ENCODE measurements at places on chromosomes 2 and 18. TPM values are rescaled to one million over a fixed set of nuclear protein-coding genes. Genes with fewer than 3 reads are reported as not detected.

Gene G6PC2
- total RNA-seq, result not detected

- H3K36me3 ChIP-seq, result no peaks in the 10 kb centered on the region
- no peak for DNase-seq
- H3K27me3 ChIP-seq, result no peaks in the 10 kb centered on the region
- H3K4me3 ChIP-seq, result no peak overlapping the region
- peaks cover 29% of the 10 kb centered on the region for H3K4me1 ChIP-seq
These were observed 141.4 kb downstream of the CAPN13 start for GRCh38 chr2:30665761-30666265.

Gene GPR155
- 6.6 TPM for total RNA-seq

- no peak for DNase-seq
- no peak overlapping the region for H3K27ac ChIP-seq
- H3K27me3 ChIP-seq, result no peaks in the 10 kb centered on the region
These were observed 43.7 kb downstream of the SH3BP4 start for GRCh38 chr2:234995332-234996068.

Gene ASXL3
- total RNA-seq, result 5.9 TPM

Gene PROKR1
- total RNA-seq, result not detected

Gene PRKAG3
- total RNA-seq, result not detected

- H3K4me3 ChIP-seq, result no peak overlapping the region
- H3K27ac ChIP-seq, result no peak overlapping the region
- peaks cover 8% of the 10 kb centered on the region for H3K4me1 ChIP-seq
- H3K27me3 ChIP-seq, result no peaks in the 10 kb centered on the region
- DNase-seq, result no peak
- no peaks in the 10 kb centered on the region for H3K36me3 ChIP-seq
These were observed 12.3 kb downstream of the GPR55 start for GRCh38 chr2:230912724-230913123.

GRCh38 chr2:101351207-101351606, 36.1 kb downstream of the CREG2 start:
- H3K27me3 ChIP-seq, result no peaks in the 10 kb centered on the region
- no peak overlapping the region for H3K4me3 ChIP-seq
- no peaks in the 10 kb centered on the region for H3K36me3 ChIP-seq

DNA sequence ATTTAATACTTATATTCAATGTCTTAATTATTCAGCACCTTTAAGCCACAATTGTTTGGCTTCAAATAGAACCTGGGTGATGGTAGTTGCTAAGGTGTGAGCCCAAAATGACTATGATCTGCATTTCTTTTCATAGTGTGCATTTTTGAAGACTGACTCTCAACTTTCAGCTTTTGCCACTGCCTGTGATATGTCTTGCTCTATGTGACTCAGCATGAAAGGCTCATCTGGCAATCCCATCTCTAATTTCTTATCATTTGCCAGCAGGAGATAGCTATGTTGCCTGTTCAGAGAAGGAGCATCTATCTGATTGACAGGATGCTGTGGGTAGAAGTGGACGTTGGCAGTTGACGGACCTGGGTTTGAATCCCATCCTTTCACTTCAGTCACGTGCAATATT, 34.5 kb upstream of the CCDC93 start:
- no peak overlapping the region for H3K4me3 ChIP-seq
- no peak for DNase-seq
- H3K27me3 ChIP-seq, result no peaks in the 10 kb centered on the region
- no peaks in the 10 kb centered on the region for H3K36me3 ChIP-seq
- no peak overlapping the region for H3K27ac ChIP-seq

Gene SLC8A1
- total RNA-seq, result 40.8 TPM

DNA sequence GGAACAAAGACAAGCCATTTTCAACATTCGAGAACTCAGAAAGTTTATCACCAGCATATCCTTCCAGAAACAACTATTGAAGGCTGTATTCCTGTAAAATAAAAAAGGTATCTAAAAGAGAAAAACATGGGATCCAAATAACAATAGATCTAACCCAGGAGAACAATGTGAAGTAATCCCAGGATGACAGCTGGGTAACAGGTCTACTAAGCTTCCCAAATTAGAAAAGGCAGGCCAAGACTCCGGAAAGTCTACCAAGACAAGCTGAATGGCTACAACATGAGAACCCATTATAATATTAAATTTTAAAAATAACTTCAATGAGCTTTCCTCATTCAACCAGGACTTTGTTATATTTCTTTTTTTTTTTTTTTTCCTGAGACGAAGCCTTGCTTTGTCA, 6.5 kb downstream of the PIAS2 start:
- H3K36me3 ChIP-seq, result no peaks in the 10 kb centered on the region
- H3K4me1 ChIP-seq, result peaks cover 9% of the 10 kb centered on the region
- no peak for DNase-seq
- H3K4me3 ChIP-seq, result no peak overlapping the region
- no peak overlapping the region for H3K27ac ChIP-seq

- H3K36me3 ChIP-seq, result no peaks in the 10 kb centered on the region
- DNase-seq, result no peak
- no peaks in the 10 kb centered on the region for H3K4me1 ChIP-seq
- H3K27ac ChIP-seq, result no peak overlapping the region
- no peak overlapping the region for H3K4me3 ChIP-seq
- H3K27me3 ChIP-seq, result no peaks in the 10 kb centered on the region
These were observed 238.3 kb downstream of the PHLPP1 start for GRCh38 chr18:62953663-62954062.

GRCh38 chr2:109316091-109316490, 187.1 kb downstream of the SH3RF3 start:
- DNase-seq, result no peak
- peaks cover 40% of the 10 kb centered on the region for H3K4me1 ChIP-seq
- H3K27ac ChIP-seq, result no peak overlapping the region
- H3K27me3 ChIP-seq, result no peaks in the 10 kb centered on the region
- no peak overlapping the region for H3K4me3 ChIP-seq
- no peaks in the 10 kb centered on the region for H3K36me3 ChIP-seq

Gene PCARE
- total RNA-seq, result not detected

- no peaks in the 10 kb centered on the region for H3K4me1 ChIP-seq
- no peak for DNase-seq
- H3K27ac ChIP-seq, result no peak overlapping the region
- no peaks in the 10 kb centered on the region for H3K27me3 ChIP-seq
- no peaks in the 10 kb centered on the region for H3K36me3 ChIP-seq
These were observed 24.5 kb upstream of the SPRED2 start for GRCh38 chr2:65456886-65457285.
